ENCODE measurements at places on chromosomes 13 and 19.

DNA sequence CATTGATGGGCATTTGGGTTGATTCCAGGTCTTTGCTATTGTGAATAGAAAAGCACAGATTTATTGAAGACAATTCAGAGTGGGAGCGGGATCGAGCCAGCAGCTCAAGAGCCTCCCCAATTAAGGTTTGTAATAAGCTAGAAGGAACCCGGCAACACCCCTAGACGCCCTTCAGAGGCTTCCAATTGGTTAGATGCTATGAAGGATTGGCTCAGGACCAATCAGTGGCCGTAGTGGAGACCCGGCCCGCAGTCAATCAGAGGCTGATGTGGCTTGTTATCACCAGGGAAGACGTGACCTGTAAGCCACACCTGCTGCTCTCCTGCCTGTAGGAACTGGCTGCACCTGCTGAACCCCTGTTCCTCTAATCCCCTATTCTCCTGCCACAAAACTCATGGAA is 14.6 kb downstream of the SIGLEC11 start:
- DNase-seq: no peak

DNA sequence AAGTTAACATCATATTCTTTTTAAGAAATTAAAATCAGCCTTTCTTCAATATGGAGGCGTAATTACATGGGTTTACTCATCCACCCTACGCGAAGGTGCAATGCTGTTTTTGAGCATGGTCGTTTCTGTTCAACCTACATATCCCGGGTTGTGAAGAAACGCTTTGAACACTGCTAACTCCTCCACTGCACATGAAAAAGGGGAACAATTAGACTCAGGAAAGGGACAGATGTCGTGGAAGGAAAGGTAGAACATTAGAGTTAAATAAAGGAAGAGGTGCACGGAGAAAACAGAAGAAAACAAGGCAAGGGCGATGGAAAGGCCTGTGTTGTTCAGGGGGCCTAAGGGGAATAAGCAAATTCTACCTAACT is 4.1 kb downstream of the ZIC5 start:
- DNase-seq: no peak

DNA sequence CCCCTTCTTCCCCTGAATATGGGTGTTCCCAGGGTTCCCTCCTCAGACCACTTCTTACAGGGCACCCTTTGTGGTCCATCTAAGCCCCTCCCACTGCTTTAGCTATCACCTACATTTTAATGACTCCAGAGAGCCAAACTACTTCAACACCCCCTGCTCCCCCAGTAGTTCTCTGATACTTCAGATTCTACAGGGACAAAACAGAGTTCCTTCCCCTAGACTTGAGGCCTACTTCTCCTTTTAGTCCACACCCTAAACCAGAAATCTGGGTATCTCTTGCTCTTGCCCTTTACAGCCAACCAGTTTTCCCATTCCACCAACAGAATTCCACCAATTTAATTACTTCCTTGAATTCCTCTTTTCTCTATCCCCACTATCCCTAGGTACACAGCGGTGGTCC is 107.2 kb downstream of the KCNRG start:
- DNase-seq: no peak

GRCh38 chr19:52206481-52206880 is 16.6 kb downstream of the PPP2R1A start:
- no peak for DNase-seq

DNA sequence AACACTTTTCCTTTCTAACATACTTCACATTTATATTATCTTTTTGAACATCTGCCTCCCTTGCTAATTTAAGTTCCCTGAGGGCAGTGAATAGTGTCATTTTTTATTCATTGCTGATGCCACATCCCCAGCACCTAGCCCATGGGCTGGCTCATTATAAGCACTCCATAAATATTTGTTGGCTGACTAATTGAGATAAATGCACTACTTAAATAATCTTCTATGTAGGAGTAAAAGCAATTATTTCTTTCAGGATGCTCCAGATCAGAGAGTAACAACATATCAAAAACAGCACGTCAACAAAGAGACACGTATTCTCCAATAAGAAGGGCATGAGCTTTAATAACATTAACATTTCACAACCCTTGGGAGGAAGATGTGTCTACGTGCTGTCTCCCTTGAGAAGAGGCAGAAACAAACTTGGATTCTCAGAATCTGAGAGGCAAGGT is 228.2 kb downstream of the LHFPL6 start:
- no peak for DNase-seq

- no peak for DNase-seq
Observed at GRCh38 chr13:41696163-41697003, 239.0 kb downstream of the RGCC start.

DNA sequence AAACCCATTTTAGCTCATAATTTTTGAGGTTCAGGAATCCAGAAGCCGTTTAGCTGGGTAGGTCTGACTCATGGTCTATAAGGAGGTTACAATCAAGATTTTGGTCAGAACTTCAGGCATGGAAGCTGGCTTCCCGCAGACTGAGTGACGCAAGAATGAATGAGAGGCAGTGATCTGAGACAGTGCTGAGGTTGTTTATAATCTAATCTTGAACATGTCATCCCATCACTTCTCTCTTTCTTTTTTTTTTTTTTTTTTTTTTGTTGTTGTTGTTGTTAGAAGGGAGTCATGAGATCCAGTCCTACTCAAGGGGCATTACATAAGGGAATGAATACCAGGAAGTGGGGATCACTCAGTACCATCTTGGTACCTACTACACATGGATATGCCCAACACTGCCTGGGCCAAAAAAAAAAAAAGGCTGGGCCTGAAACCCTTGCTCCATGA is 217.4 kb downstream of the DLEU7 start:
- DNase-seq: no peak

- no peak for DNase-seq
Observed at GRCh38 chr19:30155381-30156200, 213.6 kb downstream of the URI1 start.

DNA sequence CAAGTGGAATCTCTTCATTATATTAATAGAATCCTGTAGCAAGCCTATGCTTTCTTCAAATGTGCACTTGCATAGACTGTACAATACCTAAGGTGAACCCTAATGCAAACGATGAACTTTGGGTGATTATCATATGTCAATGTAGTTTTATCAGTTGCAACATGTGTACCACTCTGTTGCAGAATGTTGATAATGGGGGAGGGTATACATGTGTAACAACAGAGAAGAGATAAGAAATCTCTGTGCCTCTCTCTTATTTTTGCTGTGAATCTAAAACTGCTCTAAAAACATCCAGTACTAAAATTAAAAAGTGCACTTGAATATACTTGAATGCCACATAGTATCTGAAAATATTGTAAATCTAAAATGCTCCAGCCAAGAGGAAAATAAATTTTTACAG is 820.8 kb upstream of the MIR17HG start:
- DNase-seq: no peak

GRCh38 chr13:26831336-26831908 is 70.8 kb upstream of the GPR12 start:
- DNase-seq: no peak

GRCh38 chr19:48856921-48857320 is 11.5 kb downstream of the PLEKHA4 start:
- no peak for DNase-seq

DNA sequence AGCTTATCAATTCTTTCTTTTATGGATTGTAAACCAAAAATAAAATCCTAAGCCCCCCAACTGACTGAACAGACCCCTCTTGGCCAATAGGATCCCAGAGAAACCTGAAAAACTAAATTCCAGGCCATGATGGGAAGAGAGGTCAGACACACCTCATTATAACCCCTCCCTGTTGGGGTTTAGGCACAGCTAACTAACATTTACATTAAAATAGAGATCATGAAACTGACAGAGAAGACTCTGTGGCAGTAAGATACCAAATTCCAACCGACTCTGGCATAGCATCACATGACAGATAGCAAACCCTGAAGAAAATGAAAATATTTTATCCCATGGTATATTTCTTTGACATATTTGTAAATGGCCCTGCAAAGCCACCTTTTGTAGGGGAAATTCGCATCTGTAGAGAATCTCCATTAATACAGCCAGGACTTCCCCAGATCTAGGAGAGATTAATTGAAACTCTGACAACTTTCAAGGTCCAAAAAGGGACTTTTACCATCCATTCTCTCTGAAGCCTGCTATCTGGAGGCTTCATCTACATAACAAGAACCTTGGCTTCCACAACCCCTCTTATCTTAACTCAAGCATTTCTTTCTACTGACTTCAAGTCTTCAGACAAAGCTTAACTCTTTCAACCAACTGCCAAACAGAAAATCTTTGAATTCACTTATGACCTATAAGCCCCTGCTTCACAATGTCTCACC is 27.1 kb upstream of the GAS6 start:
- no peak for DNase-seq

DNA sequence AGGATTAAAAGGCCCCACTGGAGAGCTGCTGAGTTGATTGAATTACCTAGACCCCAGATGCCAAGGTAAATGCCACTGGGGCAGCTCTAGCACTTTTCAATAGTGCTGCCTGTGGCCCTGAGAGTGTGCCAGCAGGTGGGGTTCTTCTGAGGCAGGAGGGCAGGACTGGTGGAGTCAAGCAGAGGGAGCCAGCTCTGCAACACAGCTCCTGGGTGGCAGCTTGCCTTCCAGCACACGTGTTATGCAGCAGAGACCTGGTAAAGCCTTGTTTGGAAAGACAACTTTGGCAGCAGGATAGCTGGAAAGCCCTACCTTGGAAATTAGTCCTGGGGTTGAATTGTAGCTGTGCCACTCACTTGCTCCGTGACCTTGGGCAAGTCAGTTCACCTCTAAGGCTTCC is 306.6 kb downstream of the ATP8A2 start:
- DNase-seq: no peak

DNA sequence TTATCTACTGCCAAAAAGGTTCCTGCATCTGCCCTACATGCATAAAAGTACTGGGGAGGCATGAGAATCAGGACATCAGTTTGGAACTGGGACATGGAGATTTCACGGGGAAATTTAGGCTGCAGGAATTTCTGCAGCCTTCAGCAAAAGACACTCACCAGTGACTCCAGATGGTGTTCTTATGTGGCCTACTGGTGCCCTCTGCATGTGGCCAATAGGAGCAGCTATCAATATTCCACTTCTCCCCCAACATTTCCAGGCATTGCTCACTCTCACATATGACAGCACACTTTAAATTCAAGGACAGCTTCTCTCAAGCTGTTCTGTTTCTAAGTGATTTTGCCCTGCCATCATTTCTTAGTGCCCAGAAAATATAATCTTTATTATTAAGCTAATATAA is 570.5 kb upstream of the ARGLU1 start:
- DNase-seq: no peak

- DNase-seq: peak; percentile 70
Observed at GRCh38 chr13:110714797-110715394, 1.4 kb downstream of the ING1 start.

GRCh38 chr13:32178763-32179162 is 136.4 kb downstream of the ZAR1L start:
- no peak for DNase-seq

DNA sequence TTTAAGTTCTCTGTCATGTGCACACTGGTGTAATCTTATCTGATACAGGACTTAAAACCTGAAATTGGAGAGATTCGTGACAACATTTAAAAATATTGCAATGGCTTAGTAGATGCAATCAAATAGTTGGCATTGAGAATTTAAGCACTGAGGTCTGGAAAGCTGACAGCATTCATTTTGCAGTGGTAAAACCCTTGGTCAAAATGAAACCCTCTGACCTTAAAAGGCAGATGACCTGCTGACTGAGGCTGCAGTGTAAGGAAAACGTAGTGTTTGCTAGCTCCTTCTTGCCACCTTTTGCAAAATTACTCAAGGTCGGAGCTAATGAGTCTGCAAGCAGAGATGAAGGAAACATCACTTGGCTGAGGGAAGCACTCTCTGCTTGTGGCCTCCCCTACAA is 150.6 kb downstream of the KCTD12 start:
- no peak for DNase-seq
